Effector memory CD8-positive, alpha-beta T cell (primary cell): ENCODE measurements at places on chromosomes 11 and 22.
A peak's percentile ranks its signal among the peaks of the same experiment; 100 is the strongest.

GRCh38 chr22:40609216-40609615 is 27.3 kb downstream of the MRTFA start:
- DNase-seq, result no peak

- DNase-seq, result no peak
Measured at GRCh38 chr22:24403346-24403745, 24.1 kb upstream of the ADORA2A start.

GRCh38 chr11:132064987-132065620 is 694.7 kb downstream of the NTM start:
- no peak for DNase-seq

- no peak for DNase-seq
Measured at GRCh38 chr22:20584872-20585638, 77.6 kb downstream of the MED15 start.

DNA sequence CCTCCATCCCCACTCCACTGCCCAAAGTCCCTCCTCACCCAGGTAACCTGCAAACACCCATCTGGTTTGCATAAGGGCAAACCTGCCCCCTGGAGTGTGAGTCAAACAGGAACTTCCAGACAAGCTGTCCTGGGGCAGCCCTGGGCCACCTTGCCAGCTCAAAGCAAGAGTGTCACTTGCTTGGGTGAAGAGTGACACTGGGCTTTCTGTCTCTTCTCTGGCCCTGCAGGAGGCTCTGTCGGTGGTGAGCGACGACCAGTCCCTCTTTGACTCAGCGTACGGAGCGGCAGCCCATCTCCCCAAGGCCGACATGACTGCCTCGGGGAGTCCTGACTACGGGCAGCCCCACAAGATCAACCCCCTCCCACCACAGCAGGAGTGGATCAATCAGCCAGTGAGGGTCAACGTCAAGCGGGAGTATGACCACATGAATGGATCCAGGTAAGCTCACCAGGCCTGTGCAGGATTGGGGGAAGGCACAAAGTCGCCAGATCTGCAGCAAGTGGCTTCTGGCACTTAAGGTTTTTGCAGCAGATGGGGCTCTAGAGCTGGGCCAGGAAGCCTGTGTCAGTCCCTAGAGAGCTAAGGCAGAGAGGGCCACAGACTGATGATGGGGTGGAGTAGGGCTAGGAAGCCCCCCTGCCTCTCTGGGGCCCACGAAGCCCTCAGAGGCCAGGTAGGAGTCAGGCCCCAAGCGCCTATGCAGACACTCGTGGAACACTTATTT is 64.2 kb downstream of the FLI1 start:
- no peak for DNase-seq

GRCh38 chr11:26028393-26028911 is 303.5 kb upstream of the ANO3 start:
- DNase-seq, result no peak

GRCh38 chr11:84905411-84905810 is 721.7 kb downstream of the DLG2 start:
- DNase-seq, result no peak

- DNase-seq, result no peak
Measured at GRCh38 chr11:2837096-2837601, 48.4 kb downstream of the CDKN1C start.

DNA sequence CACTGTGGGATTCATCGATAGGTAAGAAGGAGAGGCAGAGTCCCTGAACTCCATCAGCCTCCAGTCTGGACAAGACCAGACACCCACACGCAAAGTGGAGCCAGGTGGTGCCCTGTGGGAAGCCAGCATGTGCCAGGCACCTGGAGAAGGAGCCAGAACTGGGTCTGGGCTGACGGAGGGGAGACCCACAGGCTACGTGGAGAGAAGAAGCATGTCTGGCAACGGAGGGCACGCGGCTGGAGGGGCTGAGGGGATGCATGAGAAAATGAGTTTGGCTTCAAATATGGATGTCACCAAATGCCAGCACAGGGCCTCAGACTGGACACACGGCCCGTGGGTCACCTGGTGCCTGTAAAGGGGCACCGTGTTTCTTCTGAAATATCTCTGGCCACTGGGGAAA is 55.7 kb downstream of the LINC01488 start:
- no peak for DNase-seq

GRCh38 chr11:114121804-114122504 is 62.4 kb downstream of the ZBTB16 start:
- no peak for DNase-seq

DNA sequence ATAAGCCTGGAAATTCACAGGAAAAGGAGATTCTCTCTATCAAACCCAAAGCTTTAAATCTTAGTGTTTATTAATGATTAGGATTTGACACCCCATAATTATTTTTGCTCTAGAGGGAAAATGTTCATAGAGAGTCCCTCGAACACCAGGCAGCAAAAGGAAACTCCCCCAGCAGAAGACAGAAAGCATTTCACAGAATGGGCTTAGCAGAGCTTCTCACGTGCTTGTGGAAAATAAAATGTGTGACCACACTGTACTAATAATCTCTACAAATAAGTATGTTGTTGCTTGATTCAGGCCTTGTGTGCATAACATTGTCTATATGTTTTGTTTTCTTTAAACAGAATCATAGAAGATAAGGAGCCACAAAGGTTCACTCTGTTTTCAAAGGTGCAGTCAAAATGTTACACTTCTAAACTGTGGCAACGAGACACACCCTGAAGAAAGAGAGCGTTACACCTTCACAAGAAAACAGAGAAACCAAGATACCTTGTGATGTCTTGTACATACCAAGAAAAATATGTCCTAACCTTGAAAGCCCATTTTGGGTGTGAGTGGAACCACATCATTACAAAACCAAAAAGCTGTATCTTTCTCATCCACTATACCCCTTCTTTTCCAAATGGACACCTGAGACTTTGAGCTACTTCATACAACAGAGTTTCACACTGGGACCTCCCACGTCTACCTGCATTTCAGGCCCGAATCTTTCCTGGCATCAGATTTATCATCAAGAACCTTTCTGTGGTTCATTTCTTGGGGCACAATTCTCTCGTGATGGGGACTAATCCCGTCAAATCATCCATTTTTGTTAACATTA is 282.5 kb downstream of the ETS1 start:
- DNase-seq, result peak; percentile 33

DNA sequence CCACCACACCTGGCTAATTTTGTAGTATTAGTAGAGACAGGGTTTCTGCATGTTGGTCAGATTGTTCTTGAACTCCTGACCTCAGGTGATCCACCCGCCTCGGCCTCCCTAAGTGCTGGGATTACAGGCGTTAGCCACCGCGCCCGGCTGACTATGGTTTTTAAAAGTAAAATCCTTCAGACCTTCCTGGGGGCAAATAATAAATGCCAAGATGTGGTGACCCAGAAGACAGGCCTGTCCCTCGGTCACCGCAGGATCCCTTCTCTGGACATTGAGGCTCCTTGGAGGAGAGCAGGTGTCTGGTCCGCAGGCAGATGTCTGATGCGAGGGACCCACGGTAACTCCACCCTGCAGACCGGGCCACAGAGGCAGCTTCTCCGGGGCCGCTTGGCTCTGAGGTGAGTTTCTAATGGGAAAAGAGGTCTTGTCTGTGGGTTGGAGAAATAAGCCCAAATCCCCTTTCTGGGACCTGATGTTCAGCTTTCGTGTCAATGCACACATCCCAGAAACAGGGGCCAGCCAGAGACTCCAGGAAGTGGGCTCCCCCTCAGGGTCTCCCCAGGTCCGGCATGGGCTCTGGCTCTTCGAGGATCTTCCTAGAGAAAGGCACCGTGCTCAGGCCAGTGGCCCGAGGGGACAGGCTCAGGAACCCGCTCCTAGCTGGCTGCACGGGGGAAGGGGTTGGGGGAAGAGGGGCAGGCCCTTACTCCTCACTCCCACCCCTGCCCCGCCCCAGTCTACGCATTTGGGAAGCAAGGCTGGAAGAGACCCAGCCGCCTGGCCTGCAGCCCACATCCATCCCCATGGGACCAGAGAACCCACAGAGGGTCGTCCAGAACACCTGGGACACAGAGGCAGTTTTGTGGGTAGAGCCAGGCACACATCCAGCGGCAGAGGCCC is 100.6 kb downstream of the WNT7B start:
- DNase-seq, result no peak

GRCh38 chr11:132072858-132073211 is 702.4 kb downstream of the NTM start:
- DNase-seq, result no peak

- no peak for DNase-seq
Measured at GRCh38 chr22:28909375-28909774, 26.0 kb downstream of the ZNRF3 start.

DNA sequence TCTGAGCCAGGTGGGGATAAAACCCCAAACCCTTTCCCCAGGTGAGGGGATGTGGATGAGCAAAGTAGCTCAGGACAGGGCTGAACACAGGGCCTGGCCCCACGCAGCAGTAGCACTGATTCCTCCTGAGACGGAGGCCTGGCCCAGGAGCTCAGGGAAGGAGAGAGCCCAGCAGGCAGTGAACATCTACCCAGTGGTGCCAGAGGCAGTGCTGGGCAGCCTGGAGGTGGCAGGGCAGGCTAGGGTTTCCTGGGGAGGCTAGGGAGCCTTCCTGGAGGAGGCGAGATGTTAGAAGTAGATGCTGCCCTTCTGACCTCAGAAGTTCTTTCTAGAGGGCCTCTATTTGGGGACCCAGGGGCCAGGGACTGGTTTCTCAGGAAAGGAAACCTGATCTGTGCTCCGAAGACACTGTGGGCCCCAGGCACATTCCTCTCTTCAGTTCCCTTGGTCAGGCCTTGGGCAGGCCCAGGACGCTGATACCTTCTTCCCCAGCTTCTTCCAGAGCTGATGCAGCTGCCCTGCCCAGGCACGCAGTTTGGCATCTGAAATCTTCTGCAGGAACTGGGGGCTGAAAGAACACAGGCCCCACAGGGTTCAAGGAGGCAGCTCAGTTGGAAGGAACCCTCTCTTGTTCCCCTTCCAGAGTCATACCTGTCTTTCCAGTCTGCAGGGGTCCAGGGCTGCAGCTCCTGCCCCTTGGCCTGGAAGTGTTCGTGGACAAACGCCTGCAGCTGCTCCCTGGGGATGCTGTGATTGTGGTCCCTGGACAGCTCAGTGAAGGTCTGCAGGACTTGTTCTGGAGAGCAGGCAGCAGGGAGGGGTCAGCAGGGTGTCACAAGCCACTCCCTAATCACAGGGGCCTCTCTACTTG is 16.8 kb downstream of the TREH start:
- DNase-seq, result no peak

GRCh38 chr22:44463151-44463550 is 34.9 kb downstream of the RTL6 start:
- no peak for DNase-seq

GRCh38 chr11:94183886-94184264 is 55.2 kb downstream of the PANX1 start:
- DNase-seq, result no peak

- no peak for DNase-seq
Measured at GRCh38 chr22:35568751-35569739, 28.4 kb downstream of the RASD2 start.

DNA sequence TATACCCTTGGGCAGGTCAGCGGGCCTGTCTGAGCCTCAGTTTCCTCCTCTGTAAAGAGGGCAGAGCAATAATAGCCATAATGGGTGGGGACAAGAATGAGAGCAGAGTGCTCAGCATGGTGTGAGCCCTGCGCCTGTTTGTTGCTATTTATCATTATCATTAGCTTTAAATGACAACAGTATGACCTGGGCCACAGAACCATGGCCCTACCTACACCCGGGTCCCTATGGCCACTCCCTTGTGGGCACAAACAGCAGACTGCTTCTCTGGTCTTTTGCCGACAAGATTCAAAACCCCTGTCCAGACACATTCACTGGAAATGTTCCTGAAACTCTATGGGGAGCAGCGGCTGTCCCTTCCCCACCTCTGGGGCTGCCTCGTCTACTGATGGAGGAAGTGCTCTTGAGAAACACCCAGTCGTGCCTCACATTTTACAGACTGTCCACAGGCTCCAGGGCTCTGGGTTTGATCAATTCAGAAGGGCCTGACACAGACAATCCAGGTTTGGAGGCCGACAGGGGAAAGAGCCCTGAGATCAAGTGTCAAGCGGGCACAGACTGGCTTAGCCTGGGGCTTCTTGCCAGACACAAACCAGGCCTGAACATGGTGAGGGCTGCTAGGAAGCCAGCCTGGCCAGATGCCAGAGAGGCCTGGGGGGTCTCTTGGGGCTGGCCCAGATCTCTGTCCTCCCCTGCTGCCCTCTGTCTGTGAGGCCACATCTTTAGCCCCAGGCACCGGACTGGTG is 112.5 kb upstream of the CD82 start:
- DNase-seq, result no peak

DNA sequence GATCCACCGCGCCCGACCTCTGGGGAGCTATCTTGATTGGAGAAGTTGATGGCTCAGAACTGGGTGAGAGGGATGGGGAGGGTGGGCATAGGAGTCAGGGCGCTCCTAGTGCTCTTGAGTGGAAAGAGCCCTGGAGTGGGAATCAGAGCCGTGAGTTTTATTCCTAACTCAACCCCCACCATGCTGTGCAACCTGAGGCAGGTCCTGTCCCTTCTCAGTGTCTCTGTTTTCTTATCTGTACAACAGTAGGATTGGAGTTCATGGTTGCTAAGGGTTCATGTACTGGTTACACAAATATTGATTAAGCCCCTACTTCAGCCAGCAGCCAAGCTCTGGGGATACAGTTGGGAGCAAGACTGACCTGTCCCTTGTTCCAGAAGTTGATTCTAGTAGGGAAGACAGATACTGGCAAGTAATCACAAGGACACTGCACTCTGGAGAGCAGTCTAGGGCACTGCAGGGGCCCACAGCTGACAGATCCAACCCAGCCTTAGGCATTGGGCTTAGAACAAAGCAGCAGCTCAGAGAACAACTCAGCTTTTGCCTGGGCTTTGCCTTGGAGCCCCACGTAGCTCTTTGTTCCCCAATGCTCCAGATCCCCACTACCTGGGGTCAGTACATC is 12.4 kb upstream of the DAGLA start:
- no peak for DNase-seq

- DNase-seq, result no peak
Measured at GRCh38 chr11:13984616-13985450, 22.3 kb downstream of the SPON1 start.

DNA sequence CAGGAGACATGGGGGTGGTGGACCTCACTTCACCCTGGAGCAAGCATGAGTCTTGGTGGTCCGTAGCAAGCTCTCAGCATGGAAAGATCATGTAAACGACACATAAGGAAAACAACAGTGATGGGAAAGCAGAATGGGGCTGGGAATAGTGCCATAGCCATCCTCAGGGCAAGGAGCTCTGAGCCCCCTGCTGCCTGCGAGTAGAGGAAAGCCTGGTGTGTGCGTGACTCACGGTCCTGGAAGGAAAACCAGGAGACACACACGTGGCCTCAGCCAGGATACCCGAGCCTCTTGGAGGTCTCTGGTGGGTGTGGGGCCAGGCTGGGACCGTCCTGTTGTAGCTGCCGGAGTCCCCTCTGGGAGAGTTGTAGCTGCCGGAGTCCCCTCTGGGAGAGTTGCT is 12.4 kb downstream of the SHANK3 start:
- no peak for DNase-seq

- DNase-seq, result no peak
Measured at GRCh38 chr22:25884121-25884520, 142.1 kb downstream of the MYO18B start.
